Stimulated activated CD8-positive, alpha-beta memory T cell treated with anti-CD3 and anti-CD28 coated beads, Interleukin-15, amount 100 ng/mL, for 48 hours (primary cell): ENCODE measurements at places on chromosomes 6 and 20.

DNA sequence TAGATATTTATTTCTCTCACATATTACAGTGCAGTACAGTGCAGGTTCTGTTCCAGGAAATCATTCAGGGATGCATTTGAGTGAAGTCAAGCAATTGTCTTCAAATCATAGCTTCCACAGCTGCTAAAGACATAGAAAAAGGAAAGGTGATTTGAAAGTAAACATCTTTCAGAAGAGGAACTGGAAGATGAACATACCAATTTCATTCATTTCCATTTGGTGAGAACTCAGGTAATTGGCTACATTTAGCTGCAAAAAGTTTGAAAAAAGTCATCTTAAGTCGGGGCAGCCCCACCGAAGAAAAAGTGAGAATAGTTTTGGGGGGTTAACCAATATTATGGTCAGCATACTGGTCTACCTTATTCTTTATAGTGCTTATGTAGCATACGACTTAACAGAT, 61.4 kb upstream of the IL20RA start:
- no peak for DNase-seq

- DNase-seq: no peak
Measured at GRCh38 chr6:35492974-35493284, 4.0 kb downstream of the TEAD3 start.

DNA sequence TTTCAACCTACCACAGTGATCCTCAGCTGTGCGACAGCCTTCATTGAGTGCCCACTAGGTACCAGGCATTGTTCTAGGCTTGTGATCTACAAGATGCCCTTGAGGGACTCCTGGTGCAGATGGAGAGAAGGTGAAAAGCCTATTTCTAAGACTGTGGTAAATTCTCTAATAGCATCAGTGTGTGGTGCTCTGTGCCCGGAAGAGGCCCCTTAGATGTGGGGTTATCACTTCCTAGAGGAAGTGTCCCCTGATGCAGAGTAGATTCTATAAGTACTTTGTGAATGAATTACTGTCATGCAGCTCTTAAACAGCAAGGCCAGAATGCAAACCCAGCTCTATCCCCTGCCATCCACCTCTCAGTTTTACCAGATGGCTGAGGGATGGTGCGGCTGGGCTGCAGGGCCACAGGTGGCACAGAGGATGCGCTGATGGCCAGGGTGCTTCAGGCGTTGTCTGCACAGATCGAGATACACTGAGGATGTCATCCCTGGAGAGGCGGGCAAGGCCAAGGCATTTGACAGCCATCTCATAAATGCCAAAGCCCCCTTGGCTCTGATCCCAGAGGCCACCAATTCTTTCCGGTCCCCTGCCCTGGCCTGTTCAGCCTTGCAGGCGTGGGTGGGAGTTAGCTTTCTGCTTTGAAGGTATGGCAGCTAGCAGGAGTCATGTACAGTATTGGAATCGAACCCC, 96.7 kb downstream of the TOX2 start:
- DNase-seq: no peak

GRCh38 chr6:53544217-53544469, 758 bp downstream of the GCLC start:
- DNase-seq: no peak

DNA sequence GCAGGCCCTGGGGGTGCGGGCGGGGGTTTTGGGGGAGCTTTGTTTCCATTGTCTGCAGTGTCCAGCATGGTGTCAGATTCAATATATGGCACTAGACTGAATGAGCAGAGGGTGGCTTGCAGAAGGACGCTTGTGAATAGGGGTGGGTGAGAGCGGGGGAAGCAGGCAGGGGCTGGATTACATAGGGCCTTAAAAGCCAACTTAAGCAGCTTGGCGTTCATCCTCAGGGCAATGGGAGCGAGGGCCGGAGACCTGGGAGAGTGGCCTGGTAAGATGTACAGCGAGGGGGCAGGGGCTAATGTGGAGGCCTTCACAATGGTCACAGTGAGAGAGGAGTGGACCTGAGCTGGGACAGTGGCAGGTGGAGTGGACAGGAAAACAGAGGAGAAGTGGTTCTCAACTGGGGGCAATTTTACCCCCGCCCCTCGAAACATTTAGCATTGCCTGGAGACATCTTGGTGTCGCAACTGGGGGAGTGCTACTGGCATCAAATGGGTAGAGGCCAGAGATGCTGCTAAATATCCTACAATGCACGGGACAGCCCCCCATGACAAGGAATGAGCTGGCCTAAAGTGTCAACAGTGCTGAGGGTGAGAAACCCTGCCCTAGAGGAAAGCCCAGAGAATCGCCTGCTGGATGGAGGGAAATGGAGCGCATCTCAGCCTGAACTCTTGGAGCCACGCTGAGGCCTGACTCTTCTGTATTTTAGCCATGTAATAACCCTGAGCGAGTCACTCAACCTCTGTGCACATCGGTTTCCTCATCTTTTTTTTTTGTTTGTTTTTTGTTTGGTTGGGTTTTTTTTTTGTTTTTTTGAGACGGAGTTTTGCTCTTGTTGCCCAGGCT, 15.1 kb upstream of the BAK1 start:
- no peak for DNase-seq

DNA sequence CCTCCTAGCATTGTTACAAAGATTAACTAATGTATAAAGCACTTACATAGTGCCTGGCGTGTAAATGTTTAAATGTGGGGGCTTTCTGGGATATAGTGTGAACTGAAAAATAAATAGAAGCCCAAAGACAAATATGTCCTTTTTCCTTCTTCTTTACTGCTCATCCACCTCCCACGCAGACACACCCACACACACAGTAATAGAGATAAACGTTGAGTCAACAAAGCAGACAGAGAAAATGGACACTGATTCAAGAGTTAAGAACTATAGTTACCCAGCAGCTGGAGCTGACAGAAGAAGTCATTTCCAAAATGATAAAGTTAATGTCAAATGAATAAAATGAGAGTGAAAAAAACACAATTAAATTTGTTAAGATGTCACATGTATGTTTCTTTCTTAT, 68.3 kb downstream of the FHL5 start:
- no peak for DNase-seq

- DNase-seq: no peak
Measured at GRCh38 chr6:139330826-139331500, 39.2 kb upstream of the TXLNB start.

DNA sequence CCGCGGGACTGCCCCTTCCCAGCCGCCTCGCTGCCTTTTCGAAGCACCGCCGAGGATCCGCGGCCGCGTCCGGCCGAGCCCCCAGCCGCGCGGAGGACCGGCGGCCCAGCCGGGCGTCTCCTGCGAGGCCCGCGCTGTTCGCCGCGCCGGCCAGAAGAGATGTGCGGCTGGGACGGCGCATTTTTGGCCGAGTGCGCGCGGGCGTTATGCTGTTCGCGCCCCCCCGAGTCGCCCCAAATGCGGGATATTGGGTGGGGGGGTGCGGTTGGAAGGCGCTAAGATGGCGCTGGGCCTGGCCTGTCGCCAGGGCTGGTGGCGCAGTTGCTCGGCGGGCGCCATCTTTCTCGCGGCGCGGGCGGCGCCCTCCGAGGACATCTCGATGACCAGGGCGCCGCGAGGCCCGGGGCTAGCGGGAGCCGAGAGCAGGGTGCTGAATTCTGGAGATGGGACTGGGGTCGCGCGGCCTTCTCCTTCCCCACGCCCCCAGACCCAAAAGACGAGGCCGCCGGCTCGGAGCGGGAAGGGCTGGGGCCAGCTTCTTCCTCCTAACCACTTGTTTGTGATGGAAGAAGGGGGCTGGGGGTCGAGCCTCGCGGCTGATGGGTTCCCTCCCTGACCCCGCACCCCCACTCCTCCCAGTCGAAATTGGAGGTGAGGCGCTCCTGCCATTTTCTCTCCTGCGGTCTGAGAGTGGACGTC, 1.5 kb downstream of the BICRAL start:
- DNase-seq: peak; percentile 50

DNA sequence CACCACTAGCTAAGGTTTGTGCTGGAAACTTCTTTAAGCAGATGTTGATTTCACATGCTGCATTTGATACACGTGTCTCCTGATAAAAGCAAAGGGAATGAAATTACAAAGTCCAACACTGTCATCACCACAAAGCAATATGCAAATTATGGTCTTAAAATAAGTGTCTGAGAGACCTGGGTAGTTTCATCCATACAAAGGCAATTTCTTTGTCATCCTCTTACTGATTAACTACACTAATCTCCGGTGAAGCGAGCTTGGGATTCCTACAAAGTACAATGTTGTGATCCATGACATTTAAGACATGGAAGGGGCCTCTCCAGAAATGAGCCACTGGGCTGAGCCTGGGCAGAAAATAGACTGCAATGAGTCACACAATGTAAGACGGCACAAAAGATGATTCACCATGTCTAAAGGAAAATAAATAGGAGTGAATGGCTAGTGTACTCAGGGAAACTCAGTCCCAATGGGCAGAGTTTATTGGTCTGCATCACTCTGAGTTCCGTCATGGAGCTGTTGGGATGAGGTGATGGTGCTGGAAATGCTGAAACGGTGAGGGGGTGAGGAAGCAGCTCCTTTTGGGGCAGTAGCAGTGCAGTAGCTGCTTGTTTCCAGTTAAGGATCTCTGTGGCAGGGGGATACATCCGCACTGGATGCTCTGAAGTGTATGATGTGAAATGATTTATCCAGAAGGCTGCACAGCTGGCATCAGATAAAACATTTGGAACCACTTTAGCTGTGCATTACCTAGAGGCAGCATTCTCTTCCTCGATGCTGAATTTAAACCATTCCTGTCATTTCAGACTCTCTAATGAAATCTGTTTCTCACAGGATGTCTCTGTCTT, 103.3 kb downstream of the IBTK start:
- no peak for DNase-seq

- DNase-seq: no peak
Measured at GRCh38 chr6:6920114-6920986, 187.4 kb upstream of the RREB1 start.

DNA sequence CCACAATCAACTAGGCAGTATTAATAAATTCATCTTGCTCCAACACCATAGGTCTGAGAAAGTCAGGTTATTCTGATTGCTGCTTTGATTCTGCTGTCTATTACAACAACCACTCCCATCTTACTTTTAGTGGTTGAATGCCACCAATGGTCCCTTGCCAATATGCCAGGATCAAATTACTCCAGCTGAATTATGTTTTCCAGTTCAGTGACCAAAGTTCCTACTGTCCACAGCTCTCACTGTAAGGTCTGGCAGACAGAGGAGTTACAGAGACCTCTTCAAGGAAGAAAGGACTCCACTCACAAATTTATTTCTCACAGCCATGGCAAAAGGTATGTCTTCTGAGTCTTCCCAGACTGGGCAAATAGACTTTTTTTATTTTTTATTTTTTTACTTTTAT, 557.0 kb downstream of the HAO1 start:
- no peak for DNase-seq

DNA sequence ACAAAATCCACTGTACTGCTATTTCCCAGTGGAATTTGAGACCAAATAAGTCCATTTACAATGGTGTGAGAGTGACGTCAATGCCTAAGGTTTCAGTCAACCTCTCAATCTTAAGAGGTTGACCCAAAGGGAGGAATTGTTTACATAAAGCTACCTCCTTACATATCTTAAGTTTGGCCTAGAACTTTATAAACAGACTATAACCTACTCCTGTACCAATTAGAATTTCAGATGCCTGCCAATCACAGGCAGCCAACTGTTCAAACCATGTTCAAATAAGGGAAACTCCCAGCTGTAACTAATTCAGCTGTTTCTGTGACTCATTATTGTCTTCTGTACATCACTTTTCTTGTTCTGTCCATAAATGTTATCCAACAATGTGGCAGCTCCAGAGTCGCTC, 14.5 kb downstream of the LGSN start:
- DNase-seq: no peak

- no peak for DNase-seq
Measured at GRCh38 chr6:28906669-28907068, 17.1 kb downstream of the TRIM27 start.

GRCh38 chr6:126764671-126765070, 353.8 kb upstream of the RSPO3 start:
- no peak for DNase-seq

- no peak for DNase-seq
Measured at GRCh38 chr20:37841389-37841788, 61.5 kb upstream of the VSTM2L start.
